Esophagus muscularis mucosa (tissue), 4 donors: ENCODE measurements at places on chromosomes 7 and 10. TPM values are rescaled to one million over a fixed set of nuclear protein-coding genes. Genes with fewer than 3 reads are reported as not detected.
A peak's percentile ranks its signal among the peaks of the same experiment; 100 is the strongest.

SLC26A5 gene
- total RNA-seq = not detected

C10orf67 gene
- total RNA-seq = not detected

HYCC1 gene
- total RNA-seq = 52.3 TPM

SSC4D gene
- total RNA-seq = 0.66 TPM

SYT15 gene
- total RNA-seq = 4.8 TPM

PCBD1 gene
- 112 TPM for total RNA-seq

- peak; percentile 10 for DNase-seq
These were observed 21.4 kb upstream of the MKI67 start for GRCh38 chr10:128147669-128148068.

GRCh38 chr10:52004342-52004949, 305.1 kb upstream of the CSTF2T start:
- DNase-seq = no peak

- no peak for DNase-seq
These were observed 290.0 kb upstream of the SEMA3A start for GRCh38 chr7:84484502-84485079.

DNA sequence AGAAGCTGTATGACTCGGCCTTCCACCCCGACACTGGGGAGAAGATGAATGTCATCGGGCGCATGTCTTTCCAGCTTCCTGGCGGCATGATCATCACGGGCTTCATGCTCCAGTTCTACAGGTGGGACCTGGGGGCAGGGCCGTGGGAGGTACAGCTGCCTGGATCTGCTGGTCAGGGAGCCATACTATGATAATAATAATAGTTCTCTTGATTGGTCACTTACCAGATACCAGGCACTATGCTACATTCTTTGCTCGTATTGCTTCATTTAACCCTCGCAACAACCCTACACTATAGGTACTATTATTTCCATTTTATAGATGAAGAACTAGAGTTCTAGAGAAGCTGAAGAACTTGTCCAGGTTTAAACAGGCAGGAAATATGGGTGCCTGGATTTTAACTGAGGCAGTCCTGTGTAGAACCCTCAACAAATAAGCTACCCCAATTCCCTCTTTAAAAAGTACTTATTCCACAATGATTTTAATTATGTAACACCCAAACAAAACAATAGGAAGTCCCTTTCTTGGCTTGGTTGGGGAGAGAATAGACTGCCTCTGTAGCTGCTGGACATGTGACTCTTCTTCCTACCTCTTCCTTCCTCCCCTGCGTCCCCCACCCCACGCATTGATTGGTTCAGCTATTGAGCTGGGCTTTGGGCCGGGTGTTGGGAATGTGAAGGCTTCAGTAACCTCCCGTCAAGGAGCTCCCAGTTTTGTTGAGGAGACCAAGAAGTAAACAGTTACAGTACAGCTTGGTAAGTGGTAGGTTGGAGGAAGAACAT, 12.8 kb downstream of the SFXN2 start:
- DNase-seq = no peak

DNA sequence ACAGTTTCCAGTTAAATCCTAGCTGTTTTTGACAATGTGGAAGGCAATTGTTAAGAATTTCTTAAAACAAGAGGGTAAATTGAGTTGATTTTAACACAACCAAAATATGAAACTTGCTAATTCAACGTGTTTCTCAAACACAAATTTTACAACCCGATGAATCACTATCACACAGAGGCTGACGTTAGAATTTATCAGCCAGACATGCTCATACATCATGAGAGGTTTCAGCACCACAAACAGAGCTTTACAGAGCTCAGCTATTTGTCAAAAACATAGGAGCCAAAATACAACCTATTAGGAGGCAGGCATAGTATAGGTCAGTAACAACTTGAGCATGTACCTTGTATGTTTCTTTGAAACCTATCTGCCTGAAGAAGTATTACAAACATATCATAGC, 36.1 kb downstream of the LRRN3 start:
- no peak for DNase-seq

GRCh38 chr7:38542156-38542555, 89.0 kb downstream of the AMPH start:
- DNase-seq = peak; percentile 50

- no peak for DNase-seq
These were observed 223.3 kb upstream of the FERD3L start for GRCh38 chr7:19368491-19368925.

GRCh38 chr10:48399056-48399541, 92.6 kb downstream of the MAPK8 start:
- DNase-seq = no peak

GRCh38 chr10:130045801-130046321, 64.8 kb downstream of the C10orf143 start:
- DNase-seq = no peak

DNA sequence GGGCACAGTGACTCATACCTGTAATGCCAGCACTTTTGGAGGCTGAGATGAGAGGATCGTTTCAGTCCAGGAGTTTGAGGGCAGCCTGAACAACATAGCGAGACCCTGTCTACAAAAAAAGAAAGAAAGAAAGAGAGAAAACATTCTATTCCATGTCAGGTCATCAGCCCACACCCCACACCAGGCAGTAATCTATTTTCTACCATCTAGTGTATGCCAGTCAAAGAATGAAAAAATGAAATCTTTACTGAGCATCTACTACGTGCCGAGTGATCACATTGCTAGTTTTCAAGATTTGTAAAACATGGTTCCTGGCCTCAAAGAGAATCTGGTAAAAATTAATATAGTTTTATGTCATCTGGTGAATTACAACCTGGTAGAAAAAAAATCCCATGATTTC, 3.1 kb upstream of the EPHB4 start:
- DNase-seq = no peak

DNA sequence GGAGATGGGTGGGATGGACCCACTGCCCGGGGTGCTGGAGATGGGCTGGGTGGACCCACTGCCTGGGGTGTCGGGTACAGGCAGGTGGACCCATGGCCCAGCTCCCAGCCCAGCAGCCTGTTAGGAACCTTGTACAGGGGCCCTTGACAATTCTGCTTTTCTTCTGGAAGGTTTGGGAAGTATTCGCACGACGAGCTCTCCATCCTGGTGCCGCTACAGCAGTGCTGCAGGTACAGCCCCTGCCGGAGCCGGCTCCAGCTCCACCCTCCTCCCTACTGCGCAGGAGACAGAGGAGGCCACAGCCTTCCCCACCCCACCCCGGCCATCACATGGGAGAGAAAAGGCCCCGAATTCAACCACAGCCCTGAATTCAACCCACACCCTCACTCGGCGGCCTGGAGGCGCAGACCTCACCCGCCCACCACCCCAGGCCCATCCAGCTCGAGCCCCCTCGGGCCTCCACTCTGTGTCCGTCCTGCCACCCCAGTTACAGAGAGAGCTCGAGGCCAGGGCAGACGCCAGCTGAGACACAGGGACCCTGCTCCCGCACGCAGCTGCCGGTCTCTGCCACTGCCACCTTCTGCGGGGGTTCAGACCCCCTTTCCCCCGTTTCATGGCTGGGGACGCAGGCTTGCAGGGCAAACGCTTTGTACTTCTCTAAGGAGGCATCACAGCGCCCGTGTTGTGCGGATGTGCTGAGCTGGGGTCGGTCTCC, 31.3 kb upstream of the FOXL3 start:
- no peak for DNase-seq

GRCh38 chr7:106592282-106593027, 68.5 kb downstream of the CCDC71L start:
- no peak for DNase-seq

DNA sequence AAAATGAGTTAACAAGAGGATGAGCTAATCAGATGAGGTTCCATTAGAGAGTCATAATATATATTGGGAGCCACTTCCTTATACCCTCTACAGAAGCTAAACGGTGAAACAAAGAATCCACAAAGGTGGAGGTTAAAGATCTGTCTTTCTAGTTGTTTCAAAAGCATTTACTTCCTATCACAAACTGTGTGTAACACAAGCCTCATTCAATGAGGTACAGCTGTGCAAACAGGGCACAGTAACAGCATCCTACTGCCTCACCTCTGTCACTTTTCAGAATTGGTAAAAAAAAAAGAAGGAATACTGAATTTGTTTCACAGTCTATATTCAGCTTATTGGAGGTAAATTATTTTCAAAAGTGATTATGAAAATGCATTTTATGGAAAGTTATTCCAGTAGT, 128.7 kb downstream of the AGMO start:
- no peak for DNase-seq

DNA sequence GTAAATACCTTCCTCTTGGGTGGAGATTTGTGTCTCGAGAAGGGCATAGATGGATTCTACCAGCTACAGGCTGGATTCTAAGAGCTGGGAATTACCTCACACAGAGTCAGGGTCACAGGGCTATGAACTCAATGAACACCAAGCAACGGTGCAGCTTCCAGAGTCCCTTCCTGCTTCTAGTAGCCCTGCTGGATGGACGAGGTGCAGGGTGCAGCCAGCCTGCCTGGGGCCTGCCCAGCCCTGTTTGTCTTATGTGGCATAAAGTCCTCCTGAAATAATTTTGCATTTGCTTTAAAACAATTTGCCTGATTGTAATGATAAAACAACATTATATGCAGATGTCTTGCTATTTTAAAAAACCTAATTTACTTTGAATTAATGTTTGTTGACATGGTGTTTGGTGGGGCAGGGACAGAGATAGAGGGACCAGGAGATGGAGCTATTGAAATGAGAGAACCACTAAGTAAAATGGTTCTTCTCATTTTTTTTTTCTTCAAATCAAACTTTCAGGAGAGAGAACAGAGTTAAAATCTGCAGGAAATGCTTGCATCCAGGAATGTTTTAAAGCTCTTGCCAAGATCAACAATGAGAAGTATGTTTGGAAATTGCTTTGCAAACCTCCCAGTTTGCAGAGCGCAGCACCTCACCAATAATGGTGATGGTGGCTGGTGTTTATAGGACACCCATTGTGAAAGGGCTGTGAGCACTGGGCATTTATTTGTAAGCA, 305.4 kb upstream of the PODXL start:
- no peak for DNase-seq

DNA sequence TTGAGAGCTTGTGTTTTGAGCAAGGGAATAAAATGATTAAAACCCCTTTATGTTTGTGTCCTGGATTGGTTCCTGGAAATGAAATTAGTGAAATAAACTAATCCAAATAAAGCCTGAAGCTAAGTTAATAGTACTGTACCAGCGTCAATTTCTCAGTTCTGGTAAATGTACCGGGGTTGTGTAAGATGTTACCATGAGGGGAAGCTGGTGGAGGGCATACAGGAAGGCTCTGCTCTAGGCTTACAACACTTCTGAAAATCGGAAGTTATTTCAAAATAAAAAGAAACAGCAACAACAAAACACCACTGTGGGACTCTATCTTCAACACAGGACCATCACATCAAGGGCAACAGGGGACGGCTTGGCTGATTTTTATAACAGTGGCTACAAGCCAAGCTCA, 257.0 kb downstream of the CREB5 start:
- DNase-seq = no peak

DNA sequence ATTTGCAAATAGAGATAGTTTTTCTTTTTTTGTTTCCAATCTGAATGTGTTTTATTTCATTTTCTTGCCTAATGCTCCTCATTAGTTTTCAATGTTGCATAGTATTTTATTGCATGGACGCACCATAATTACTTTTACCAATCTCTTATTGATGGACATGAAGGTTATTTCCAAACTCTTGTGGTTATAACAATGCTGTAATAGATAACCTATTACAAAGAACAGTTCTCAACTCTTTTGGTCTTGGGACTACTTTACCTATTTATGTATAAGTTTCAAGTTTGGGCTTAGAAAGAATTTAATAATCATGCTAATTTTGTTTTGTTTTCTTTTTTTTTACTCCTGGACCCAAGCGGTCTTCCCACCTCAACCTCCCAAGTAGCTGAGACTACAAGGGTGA, 7.0 kb downstream of the SHLD2 start:
- DNase-seq = no peak
